ENCODE measurements at places on chromosomes 2 and 18. TPM values are rescaled to one million over a fixed set of nuclear protein-coding genes. Genes with fewer than 3 reads are reported as not detected.

Gene HRH4
- total RNA-seq = 0.17 TPM

Gene KCNF1
- 1.6 TPM for total RNA-seq

Gene IL1RL1
- not detected for total RNA-seq

Gene ANKRD62
- total RNA-seq = not detected

Gene TUBA3E
- total RNA-seq = not detected

Gene ANKRD29
- total RNA-seq = 0.70 TPM

Gene NRP2
- 76.7 TPM for total RNA-seq

Gene GPAT2
- not detected for total RNA-seq

Gene NXPH2
- total RNA-seq = 1.0 TPM

Gene TMEM127
- total RNA-seq = 45.5 TPM

Gene HOXD10
- total RNA-seq = not detected

DNA sequence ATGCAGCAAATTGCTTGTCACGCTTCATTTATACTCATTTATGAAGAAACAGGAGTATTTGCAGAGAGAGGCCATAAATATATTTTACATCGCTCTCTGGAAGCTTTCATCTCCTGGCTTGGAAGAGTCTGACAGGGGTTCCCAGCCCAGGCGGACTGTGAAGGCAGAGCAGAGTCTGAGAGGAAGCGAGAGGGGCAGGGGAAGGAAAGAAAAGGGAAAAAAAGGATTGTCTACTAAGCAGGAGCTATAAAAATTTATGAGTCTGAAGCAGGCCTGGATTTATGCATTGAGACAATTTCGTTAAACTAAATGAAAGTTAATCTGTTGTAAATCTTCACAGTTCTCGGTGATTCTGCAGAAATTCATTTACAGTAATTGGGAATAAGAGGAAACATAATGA is 143.9 kb upstream of the GYPC start:
- DNase-seq = no peak
- no peaks in the 10 kb centered on the region for H3K36me3 ChIP-seq
- H3K4me3 ChIP-seq = no peak overlapping the region
- no peaks in the 10 kb centered on the region for H3K27me3 ChIP-seq

DNA sequence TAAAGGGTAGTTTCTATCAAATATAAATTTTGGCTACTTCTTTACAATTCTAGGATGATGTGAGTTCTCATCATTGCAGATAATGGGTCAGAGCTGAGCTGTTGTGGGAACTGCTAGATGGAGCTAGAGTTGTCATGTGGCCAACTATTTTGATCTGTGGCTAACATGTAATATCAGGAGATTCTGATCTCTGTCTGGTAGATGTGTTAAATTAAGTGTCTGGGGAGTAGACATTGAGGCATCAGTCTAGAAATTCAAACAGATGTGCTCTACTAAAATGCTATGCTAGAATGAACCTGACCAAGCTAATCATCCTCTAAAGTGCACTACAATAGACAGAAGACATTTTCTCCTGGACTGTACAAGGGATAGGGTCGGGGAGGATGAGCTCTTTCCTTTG is 30.3 kb upstream of the DARS1 start:
- peaks cover 2% of the 10 kb centered on the region for H3K27me3 ChIP-seq
- no peak for DNase-seq
- no peaks in the 10 kb centered on the region for H3K4me1 ChIP-seq
- H3K36me3 ChIP-seq = no peaks in the 10 kb centered on the region

DNA sequence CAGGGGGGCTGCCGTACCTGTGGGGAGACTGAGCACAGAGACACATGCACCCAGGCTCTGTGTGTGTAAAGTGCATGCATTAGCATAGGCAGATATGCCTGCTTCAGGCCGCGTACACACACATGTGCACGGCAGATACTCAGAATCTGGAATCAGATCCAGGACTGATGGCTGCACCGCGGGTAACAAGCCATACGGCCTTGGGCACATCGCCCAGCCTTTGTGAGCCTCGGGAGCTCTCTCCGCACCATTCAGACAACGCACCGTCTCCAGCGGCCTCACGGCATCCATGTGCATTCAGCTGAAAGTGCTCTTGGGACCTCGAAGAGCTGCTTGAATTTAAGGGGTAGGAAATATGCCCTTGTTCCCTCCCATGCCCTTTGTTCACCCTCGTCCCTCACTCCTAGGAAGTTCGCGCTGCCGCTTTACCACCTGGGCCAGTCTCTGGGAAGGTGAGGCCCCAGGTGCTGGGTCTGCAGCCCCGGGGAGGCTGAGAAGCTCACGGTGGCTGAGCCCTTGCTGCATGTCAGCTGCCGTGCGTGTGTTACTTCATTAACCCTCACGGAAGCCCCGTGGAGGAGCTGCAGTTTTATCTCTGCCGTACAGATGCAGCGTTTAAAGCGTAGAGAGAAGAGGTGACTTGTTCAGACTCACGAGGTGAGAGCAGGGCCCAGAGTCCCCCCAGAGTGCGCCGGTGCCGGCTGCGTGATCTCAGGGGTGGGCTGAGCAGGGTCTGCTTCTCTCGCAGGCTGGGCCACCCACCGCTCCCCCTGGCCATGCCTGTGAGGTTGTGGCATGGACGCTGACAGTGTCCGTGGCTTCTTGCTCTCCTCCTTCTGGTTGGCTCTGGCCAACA is 377.7 kb upstream of the MYT1L start:
- no peak for DNase-seq
- H3K4me1 ChIP-seq = no peaks in the 10 kb centered on the region
- no peaks in the 10 kb centered on the region for H3K27me3 ChIP-seq
- no peak overlapping the region for H3K4me3 ChIP-seq
- no peak overlapping the region for H3K27ac ChIP-seq

DNA sequence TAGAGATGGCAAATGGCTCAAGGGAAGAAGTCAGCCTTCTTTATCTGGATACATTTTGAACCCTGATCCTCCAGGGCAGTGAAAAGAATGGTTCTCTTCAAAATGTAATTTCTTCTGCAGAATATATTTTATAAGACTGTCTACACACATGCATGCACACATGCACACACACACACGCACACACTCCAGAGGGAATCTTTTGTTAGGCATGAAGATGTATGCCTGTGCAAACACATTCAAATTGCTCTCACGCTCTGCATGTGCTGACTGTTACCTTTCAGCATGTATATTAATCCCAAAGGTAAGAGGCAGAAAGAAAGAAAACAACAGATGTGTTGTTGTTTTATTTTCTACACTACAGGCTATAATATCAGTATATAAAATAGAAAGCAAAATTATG is 43.2 kb downstream of the SLC5A7 start:
- no peak overlapping the region for H3K4me3 ChIP-seq
- no peaks in the 10 kb centered on the region for H3K4me1 ChIP-seq
- DNase-seq = no peak
- H3K36me3 ChIP-seq = no peaks in the 10 kb centered on the region

GRCh38 chr2:38077431-38077769 is 1.4 kb upstream of the CYP1B1 start:
- peaks cover 35% of the 10 kb centered on the region for H3K27me3 ChIP-seq
- H3K4me1 ChIP-seq = peaks cover 9% of the 10 kb centered on the region
- peak overlapping the region; percentile 55 for H3K27ac ChIP-seq
- H3K4me3 ChIP-seq = peak overlapping the region; percentile 47
- H3K36me3 ChIP-seq = no peaks in the 10 kb centered on the region

GRCh38 chr2:104250635-104251034 is 603.3 kb upstream of the POU3F3 start:
- DNase-seq = no peak
- no peak overlapping the region for H3K27ac ChIP-seq
- no peaks in the 10 kb centered on the region for H3K36me3 ChIP-seq
- H3K27me3 ChIP-seq = no peaks in the 10 kb centered on the region
- no peak overlapping the region for H3K4me3 ChIP-seq

GRCh38 chr2:7745369-7745768 is 828.2 kb downstream of the RNF144A start:
- no peaks in the 10 kb centered on the region for H3K4me1 ChIP-seq
- H3K36me3 ChIP-seq = no peaks in the 10 kb centered on the region
- H3K4me3 ChIP-seq = no peak overlapping the region
- no peak overlapping the region for H3K27ac ChIP-seq
- H3K27me3 ChIP-seq = no peaks in the 10 kb centered on the region

DNA sequence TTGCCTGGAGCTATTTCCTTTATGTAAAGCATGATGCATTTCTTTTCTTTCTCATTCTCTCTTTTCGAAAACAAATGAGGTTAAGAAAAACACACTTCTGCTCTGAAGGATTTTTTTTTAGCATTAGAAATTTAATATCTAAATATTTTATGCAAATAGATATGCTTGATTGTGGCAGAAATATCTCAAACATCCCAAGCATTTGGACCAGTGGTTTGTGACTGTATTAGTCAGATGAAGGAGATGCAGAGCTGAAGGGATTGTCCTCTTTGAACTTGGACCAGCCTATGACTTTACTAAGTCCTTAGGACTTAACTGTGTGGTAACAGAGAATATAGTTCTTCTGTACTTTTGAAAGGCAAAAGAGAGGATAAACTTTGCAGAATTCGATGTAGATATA is 335.9 kb upstream of the NT5C1B start:
- peak; percentile 93 for DNase-seq
- peaks cover 18% of the 10 kb centered on the region for H3K4me1 ChIP-seq
- peak overlapping the region; percentile 29 for H3K27ac ChIP-seq
- no peak overlapping the region for H3K4me3 ChIP-seq
- no peaks in the 10 kb centered on the region for H3K36me3 ChIP-seq
- no peaks in the 10 kb centered on the region for H3K27me3 ChIP-seq

Measured in astrocyte (in vitro differentiated cells and primary cell).